ENCODE measurements at places on chromosomes 11 and 22. TPM values are rescaled to one million over a fixed set of nuclear protein-coding genes. Genes with fewer than 3 reads are reported as not detected.

Gene SAA4
- total RNA-seq: not detected

Gene XNDC1N
- 17.4 TPM for total RNA-seq

DNA sequence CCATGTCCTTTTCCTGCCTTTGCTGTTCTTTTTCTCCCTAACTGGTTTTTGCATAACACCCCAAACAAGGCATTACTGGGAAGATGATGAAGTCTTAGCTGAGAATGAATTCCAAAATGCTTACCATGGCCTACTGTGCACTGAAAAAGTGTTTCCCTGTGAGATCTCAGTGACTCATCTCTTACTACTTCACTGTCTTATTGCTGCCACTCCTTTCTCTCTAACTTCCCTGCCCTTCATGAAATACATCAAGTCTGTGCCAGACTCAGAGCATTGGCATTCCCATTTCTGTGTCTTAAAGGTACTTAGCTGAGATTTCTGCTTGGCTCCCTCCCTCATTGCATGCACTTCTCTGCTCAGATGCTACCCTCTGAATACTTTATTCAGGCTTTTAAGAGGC lies 49.1 kb upstream of the MUC15 start:
- no peaks in the 10 kb centered on the region for H3K4me1 ChIP-seq
- H3K4me3 ChIP-seq: no peak overlapping the region
- no peak for DNase-seq

DNA sequence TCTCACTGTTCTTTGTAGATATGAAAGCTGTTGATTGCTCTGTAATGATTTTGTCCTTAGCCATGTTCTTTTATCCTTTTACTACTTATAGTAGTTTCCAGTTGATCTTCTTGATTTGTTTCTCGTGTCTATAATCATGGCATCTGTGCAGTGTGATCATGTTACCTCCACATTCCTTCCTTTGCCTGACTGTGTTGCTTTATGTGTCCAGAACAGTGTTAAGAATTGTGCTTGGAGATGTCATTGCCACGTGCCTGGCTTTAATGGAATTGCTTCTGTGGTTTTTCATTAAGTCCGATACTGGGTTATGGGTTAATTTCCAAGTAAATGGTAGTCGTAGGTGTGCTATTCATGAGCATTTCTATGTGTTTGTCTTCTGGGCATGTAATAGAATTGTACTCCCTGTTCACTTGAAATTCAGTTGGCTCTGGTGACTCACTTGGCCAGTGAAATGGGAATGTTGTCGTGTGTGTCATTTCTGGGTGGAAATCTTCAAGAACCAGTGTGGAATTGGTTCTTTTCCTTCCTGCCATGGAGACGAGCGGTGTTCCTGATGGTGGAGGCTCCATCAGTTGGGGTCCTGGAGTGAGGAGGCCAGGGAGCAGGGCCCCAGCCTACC lies 6.8 kb downstream of the GTSE1 start:
- H3K36me3 ChIP-seq: no peaks in the 10 kb centered on the region
- H3K27ac ChIP-seq: no peak overlapping the region
- H3K27me3 ChIP-seq: no peaks in the 10 kb centered on the region
- DNase-seq: no peak
- H3K4me3 ChIP-seq: no peak overlapping the region

GRCh38 chr11:90237004-90237403 lies 14.2 kb upstream of the CHORDC1 start:
- H3K4me1 ChIP-seq: peaks cover 10% of the 10 kb centered on the region
- no peaks in the 10 kb centered on the region for H3K27me3 ChIP-seq
- no peak overlapping the region for H3K4me3 ChIP-seq
- no peak overlapping the region for H3K27ac ChIP-seq
